Daoy (cell line): ENCODE measurements at places on chromosomes 12 and 14.

- no peak for DNase-seq
These were observed 84.7 kb downstream of the HECTD1 start for GRCh38 chr14:31122921-31123320.

- no peak for DNase-seq
These were observed 64.8 kb upstream of the PLEKHA5 start for GRCh38 chr12:19064713-19065112.

DNA sequence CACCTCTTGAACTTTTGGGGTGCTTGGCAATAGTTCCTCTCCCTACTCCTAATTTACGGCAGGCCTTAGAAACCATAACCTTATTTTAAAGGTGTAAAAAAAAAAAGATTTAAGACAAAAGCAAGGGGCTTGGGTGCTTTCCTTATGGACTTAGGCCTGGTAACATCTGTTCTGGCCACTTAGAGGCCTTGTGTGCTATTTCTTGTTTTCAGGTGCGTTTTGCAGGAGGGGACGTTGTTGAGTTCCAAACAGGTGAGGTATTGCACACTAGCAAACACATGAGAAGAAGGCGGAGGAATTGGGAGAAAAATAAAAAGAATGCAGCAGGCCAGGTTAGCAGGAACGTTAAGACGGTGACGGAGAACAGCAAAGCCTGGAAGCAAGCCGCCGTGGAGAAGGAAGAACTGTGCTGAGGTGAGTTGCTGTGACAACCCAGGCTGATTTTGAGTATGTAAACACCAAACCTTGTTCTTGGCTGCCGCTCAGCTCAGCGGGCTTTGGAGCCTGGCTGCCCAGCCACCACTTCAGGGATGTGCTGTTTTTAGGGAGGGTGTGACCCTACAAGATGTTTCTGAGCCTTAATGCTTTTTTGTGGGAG lies 17.3 kb downstream of the EMG1 start:
- no peak for DNase-seq

DNA sequence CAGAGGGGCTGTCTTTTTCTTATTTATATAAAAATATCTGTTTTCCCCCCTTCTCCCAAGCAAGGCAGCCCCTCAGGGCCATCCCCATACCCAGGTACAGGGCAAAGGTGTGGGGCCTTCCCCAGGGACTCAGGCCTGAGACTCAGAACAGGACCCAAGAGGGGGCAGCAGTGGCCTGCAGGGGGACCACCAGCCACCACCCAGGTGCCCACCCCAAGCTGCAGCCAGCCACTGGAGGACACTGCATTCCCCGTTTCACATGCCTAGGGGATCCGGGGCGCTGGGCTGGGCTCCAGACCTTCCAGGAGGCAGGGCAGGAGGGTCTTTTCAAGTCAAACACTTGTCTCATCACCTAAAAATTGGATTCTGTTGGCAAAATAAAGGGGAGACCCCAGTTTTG lies 83.3 kb downstream of the SCARB1 start:
- no peak for DNase-seq

GRCh38 chr12:25072906-25073650 lies 121.9 kb downstream of the DNAI7 start:
- DNase-seq = no peak

GRCh38 chr12:3242199-3242863 lies 165.2 kb downstream of the TSPAN9 start:
- no peak for DNase-seq

GRCh38 chr14:24414077-24414476 lies 15.3 kb downstream of the NYNRIN start:
- no peak for DNase-seq

DNA sequence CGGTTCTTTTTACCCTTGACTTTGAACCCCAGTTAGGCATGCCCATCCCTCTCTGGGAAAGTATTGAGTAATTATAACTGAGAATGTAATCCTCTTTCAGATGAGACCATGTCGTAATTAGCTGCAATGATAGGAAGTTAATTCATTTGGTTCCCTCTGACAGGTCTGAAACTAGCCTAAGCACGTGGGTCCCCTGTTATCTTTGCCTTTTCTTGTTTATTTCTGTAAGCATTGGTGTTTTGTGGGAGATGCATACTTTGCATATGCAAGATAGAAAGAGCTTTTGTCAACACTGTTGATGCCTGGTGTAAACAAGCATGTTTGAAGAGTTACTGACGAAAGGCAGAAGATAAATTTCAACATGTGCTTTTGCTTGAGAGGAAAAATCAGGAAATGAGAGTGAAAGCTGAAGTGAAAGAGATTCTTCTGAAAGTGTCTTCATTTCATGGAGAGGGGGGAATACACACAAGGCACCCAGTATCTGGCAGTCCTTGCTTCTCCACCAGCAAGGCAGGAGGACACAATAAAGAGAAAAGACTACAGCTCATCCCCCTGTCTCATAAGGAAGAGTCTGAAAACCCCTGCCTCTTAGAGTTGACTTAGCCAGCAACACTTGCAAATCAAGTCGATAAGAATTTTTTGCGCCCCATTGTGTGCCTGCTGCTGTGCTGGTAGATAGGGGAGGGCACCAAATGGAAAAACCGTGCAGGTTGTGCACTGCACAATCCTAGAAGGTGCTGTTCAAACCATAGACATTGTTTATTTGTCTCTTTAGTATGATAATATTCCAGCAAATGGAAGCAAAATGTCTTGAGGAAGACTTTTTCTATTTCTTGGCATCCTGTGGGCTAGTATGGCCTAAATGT lies 77.8 kb downstream of the SLC24A4 start:
- DNase-seq = no peak

DNA sequence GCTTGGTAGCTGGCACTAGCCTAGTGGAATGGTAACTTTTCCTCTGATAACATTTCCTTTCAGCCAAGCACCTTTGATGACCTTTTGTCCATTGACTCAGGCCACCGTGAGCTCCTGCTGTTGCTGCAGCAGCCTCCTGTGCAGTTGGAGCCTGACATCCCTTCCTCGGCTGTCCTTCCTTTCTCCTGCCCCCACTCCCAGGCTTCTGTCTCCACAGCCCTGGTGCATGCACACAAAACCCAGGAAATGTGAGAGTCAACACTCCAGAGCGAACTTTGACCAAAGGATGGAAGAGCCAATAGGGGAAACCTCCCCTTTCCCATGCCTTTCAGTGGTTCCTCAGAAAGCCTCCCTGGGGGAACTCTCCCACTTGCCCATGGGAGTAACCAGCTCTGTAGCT lies 115.0 kb downstream of the TMEM260 start:
- no peak for DNase-seq

DNA sequence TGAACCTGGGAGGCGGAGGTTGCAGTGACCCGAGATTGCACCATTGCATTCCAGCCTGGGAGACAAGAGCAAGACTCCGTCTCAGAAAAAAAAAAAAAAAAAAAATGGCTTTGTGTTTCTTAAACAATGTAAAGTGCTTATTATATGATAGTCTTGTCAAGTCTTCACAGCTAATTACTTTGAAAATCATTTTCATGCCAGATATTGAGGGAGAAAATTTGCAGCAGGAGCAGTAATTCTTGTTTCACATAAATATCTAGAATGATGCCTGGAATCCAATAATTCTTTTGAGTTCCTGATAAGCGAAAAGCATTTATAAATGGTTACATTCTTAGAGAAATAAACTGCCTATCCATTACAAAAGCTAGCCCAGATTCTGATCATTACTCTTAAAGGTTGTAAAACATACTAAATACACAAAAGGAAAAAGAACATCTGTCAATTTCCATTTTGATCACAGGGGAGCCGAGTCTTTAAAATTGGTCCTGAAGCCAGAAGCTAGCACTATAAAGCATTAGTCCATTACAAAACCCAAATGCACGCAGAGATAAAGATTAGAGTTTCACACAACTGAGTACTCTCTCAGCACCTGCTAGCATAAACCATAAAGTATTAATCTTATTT lies 50.3 kb downstream of the IFT81 start:
- no peak for DNase-seq

DNA sequence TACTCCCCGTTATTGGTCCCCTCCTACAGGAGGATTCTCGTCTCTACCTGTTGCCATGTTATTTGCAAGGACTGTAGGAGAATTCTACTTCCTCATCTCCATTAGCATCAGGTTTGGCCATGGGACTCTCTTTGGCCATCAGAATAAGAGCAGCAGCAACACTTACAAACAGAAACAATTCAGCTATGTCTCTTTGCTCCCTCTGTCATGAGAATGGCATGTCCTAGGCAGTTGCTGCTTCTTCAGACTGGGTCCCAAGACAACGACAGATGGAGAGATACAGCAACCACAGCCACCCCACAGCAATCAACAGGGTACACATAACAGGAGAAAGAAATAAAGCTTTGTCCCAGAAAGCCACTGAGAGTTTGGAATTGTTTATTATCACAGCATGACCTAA lies 19.7 kb downstream of the SLC41A2 start:
- no peak for DNase-seq

DNA sequence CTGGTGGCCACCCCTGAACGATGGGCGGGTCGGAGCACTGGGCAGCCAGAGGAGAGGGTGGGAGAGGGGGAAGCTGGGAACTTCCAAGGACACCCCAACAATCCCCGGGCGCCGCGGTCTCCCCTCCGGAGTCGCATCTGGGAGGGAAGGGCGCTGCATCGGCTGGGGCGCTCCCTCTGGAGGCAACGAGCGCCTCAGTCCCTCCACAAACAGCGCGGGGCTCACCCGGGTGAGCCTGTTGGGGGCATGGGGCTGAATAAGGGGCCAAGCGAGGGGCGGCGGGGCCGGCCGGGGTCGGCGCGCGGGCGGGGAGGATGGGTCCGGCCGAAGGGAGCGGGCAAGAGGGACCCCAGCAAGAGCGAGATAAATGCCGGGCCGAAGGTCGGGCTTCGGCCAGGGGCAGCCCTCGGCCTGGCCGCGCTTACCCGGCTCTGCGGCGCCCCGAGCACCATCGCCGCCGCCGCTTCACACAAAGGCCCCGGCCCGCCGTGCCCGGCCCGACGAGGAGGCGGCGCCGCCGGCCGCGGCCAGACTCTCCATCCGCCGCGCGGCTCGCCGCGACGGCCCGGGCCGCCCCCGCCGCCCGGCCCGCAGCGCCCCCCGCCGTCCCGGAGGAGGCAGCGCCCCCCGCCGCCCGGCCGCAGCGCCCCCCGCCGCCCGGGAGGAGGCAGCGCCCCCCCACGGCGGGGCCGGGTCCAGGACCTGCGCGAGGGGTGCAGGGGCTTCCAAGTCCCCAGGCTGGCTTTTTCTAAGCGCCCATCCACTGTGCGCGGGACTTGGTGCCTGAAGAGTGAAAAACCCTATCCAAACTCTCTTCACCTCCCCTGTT lies at the start of gene ZBTB39:
TSS of gene ZBTB39 (minus strand) at position 567 of the 829 bp plus-strand sequence. CDS start 1,629 bp downstream, outside the sequence.
- DNase-seq = peak; percentile 80

DNA sequence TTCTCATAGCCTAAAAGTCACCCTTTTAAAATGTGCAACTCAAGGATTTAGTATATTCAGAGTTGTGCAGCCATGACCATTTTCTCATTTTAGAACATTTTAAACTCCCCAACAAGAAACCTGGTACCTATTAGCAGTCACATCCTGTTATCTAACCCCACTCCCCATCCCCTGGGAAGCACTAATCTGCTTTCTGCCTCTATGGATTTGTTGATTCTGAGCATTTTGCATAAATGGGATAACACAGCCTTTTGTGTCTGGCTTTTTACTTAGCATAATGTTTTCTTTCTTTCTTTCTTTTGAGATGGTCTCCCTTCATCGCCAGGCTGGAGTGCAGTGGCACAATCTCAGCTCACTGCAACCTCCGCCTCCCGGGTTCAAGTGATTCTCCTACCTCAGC lies 38.6 kb upstream of the YY1 start:
- no peak for DNase-seq

DNA sequence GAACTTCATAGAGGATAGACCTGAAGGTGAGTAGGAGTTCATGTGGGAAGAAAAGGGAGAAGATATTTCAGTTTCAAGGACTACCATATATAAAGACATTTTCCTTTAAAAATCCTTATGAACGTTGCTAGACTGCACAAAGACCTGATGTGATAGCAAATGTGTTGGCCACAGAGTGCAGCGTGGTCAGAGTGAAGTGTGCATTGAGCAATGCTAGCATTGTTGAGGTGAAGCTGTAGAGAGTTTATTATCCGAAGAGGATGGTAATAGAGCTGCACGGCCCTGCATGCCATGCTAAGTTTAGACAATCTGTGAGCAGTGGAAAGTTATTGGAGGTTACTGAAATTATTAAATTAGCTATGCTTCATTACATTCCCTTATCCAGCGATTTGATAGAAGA lies 413.0 kb downstream of the CCDC91 start:
- no peak for DNase-seq

- DNase-seq = no peak
These were observed 126.9 kb upstream of the AMIGO2 start for GRCh38 chr12:47206450-47207339.

DNA sequence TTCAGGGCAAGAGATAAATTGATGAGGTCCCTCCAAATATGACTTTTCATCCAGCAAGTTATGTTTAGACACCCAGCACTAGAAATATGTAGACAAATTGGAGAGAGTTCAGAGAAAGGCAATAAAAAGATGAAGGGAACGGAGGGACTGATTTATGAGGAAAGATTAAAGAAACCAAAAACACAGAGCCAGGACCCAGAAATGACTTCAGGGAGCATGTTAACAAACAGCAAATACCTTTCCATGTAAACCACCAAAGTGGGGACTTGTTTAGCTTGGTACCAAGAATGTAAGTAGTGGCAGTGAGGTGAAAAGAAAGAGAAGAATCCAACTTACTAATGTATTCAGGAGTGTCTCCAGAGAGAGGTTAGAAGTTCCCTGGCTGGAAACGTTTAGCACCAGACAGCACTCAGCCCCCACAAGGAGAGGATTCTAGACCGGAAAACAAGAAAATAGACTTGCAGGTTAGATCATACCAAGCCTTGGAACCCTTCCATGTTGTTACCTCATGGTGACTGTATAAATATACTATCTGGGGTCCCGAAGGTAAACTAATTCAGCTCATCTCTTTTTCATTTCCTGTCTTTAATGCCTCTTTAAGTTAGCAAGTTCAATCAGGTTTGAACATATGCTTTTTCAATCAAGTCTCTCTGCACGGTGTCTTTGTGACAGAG lies 79.2 kb downstream of the TBC1D30 start:
- DNase-seq = peak; percentile 70

DNA sequence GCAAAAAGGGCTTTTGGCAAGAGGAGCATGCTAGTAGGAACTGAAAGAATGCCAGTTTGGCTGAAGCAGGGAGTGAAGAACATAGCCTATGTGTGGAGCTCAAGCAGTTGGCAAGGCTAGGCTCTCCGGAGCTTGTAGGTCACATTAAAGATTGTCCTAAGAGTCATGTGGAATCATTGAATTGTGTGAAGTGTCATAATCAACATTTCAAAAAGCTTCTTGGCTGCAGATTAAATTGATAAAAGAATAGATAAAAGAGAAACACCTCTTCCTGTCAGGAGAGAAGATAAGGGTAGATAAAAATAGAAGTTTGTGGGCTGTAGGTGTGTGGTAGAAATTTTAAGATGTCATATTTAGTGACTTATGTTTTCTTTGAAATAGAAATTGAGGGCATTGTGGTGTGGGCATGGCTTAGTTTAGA lies 36.1 kb downstream of the CPSF6 start:
- no peak for DNase-seq

GRCh38 chr14:99166506-99166905 lies 105.5 kb downstream of the BCL11B start:
- DNase-seq = no peak

DNA sequence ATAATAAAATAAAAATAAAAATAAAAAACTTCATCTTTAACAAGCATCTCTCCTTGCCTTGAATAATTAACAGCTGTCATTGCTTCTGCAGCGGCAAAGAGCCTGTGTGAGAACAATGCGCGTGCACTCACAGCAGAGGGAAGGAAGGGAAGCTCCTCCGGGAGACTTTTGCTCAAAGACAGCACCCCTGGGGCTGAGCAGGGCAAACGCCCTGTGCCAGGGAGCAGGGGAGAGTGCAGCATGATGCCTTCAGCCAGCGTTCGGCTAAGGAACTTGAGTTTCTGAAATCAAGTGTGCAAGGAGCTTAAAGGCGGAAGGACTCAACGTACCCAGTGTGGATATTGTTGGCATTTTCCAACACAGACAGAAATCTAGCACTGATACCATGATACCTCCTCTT lies 120.5 kb downstream of the RIMBP2 start:
- DNase-seq = no peak
